Kidney (tissue), 22 donors: ENCODE measurements at places on chromosomes 13 and 19. TPM values are rescaled to one million over a fixed set of nuclear protein-coding genes. Genes with fewer than 3 reads are reported as not detected.

Gene ADPRHL1
- total RNA-seq, result 1.5 TPM

DNA sequence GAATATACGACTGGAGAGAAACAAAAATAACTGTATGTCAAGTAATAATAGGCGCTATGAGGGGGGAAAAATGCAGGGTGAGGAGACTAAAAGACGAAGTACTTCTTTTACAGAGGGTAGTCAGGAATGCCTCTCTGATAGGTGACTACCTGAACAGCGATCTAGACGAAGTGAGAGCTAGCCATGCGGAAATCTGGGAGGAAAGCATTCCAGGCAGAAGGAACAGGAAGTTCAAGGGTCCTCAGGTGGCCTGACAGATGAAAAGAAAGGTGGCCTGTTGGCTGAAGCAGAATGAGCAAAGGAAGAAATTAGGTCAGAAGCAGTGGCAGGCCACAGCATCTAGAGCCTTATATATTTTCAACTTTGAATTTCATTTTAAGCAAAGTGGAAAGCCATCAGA, 13.3 kb downstream of the ZDHHC20 start:
- H3K36me3 ChIP-seq, result no peaks in the 10 kb centered on the region
- H3K27me3 ChIP-seq, result no peaks in the 10 kb centered on the region
- no peak overlapping the region for H3K4me3 ChIP-seq
- H3K4me1 ChIP-seq, result peaks cover 3% of the 10 kb centered on the region
- H3K27ac ChIP-seq, result peak overlapping the region; percentile 32

- peak within 1 kb of the TSS; percentile 39 for H3K4me3 ChIP-seq
- no peaks in the 10 kb centered on the region for H3K36me3 ChIP-seq
- H3K4me1 ChIP-seq, result no peaks in the 10 kb centered on the region
Observed at GRCh38 chr19:16888629-16889365, at the start of gene F2RL3. Gene F2RL3, plus strand, starts transcription at chr19:16888999. Its CDS starts 191 bp downstream, at chr19:16889190.

GRCh38 chr13:42649141-42649540, 75.2 kb downstream of the TNFSF11 start:
- H3K27ac ChIP-seq, result no peak overlapping the region
- H3K27me3 ChIP-seq, result no peaks in the 10 kb centered on the region
- DNase-seq, result no peak

GRCh38 chr13:27474751-27475268, 24.4 kb upstream of the MTIF3 start:
- no peak overlapping the region for H3K4me3 ChIP-seq
- DNase-seq, result no peak
- no peak overlapping the region for H3K27ac ChIP-seq
- H3K36me3 ChIP-seq, result no peaks in the 10 kb centered on the region
- H3K27me3 ChIP-seq, result no peaks in the 10 kb centered on the region

DNA sequence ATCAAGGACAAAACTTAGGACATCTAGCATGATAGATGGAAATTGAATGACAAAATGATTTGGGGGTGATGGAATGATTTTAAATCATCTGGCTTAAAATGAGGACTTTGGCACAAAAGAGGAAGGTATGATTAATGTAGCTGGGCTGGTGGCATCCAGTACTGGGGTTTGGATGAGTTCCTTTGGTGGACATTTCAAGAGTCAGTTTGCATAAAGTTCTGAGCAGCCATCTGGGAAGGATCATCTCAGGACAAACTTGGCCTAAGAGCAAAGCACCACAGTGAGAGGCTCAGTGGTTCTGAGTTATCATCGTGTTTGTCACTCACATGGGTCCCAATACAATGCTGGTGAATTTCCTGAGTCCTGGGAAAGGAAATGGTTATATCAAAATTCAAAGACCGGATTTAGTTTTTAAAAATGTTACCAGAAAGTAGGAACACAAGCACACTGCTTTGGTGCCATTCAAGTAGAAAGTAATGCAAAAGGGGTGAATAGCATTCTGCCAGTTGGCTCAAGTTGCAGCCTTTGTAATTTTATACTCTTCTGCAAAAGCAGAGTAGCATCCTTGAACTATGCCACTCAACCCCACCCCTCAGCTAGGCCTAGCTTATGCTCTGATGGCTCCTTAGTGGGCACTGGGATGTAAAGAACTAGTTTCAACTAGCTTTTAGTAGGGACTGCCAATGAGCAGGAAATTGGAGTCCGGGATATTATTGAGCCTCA, 219.0 kb downstream of the COG6 start:
- no peaks in the 10 kb centered on the region for H3K27me3 ChIP-seq
- H3K27ac ChIP-seq, result no peak overlapping the region
- peak; percentile 32 for DNase-seq
- H3K36me3 ChIP-seq, result no peaks in the 10 kb centered on the region
- H3K4me1 ChIP-seq, result no peaks in the 10 kb centered on the region

- no peaks in the 10 kb centered on the region for H3K27me3 ChIP-seq
- no peak overlapping the region for H3K4me3 ChIP-seq
- no peak for DNase-seq
Observed at GRCh38 chr13:44662515-44662914, 86.4 kb upstream of the TSC22D1 start.

DNA sequence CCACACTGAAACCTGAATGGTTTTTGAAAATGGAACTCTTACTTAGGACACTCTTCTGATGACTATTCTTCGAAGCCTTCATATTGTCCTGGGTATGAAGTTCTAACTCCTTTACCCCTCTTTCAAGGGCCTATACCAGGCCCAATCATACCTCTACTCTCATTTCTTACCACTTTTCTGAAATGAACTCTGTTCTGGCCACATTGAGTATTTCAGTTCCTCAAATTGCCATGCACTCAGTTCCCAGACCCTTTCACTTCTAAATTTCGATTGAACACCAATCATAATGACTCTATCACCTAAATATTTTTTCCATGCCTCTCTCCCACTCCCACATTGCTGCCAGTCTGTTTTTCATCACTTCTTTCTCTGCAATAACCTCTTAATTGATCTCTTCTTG, 53.7 kb downstream of the LACC1 start:
- H3K27ac ChIP-seq, result no peak overlapping the region
- no peak for DNase-seq
- no peak overlapping the region for H3K4me3 ChIP-seq
- no peaks in the 10 kb centered on the region for H3K36me3 ChIP-seq

GRCh38 chr19:17680230-17680722, 7.9 kb downstream of the UNC13A start:
- H3K27me3 ChIP-seq, result peaks cover 8% of the 10 kb centered on the region
- H3K4me1 ChIP-seq, result no peaks in the 10 kb centered on the region
- no peaks in the 10 kb centered on the region for H3K36me3 ChIP-seq
- no peak overlapping the region for H3K4me3 ChIP-seq
- peak overlapping the region; percentile 17 for H3K27ac ChIP-seq

Gene CEACAM7
- total RNA-seq, result 0.16 TPM

DNA sequence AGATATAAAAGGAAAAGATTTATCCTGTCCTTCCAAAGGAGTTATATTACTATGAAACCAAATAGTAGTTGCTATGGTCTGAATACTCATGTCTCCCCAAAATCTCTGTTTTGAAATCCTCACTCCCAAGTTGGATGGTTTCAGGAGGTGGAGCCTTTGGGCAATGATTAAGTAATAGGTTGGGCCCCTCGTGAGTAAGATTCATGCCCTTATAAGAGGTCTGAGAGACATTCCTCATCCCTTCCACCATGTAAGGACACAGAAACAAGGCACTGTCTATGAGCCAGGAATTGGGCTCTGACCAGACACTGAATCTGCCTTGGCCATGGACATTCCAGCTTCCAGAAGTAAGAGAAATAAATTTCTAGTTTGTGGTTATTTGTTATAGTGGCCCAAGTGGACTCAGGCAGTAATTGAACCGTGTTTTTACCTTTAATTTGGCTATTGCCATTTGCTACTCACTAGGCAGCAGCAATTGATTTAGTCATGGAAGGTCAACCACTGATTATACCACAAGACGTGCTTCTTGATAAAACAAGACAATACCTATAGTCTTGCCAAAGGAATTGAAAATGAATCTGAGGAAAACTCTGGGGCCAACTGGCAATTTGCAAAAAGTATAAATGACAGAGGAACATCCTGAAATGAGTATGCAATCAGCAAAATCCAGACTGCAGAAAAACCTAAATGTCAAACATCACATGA, 717.4 kb upstream of the SPRY2 start:
- H3K36me3 ChIP-seq, result no peaks in the 10 kb centered on the region
- no peaks in the 10 kb centered on the region for H3K27me3 ChIP-seq
- H3K4me3 ChIP-seq, result no peak overlapping the region
- H3K27ac ChIP-seq, result no peak overlapping the region
- DNase-seq, result no peak
- H3K4me1 ChIP-seq, result no peaks in the 10 kb centered on the region

DNA sequence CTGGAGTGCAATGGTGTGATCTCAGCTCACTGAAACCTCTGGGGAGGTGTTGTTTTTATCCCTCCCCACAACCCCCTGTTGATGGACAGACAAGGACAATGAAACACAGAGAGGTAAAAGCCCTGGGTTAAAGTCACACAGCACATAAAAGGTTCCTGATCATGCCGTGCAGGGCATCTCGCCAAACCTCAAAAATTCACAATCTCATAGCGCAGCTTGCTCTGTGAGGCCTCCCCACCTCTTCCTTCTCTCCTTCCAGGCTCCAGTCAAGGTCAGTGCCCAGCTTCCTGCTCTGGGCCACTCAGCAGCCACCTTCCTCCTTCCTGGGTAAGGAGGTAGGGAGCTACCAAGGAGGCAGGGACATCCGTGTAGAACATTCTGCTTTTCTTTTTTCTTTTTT, 2.3 kb downstream of the FUT2 start:
- H3K4me3 ChIP-seq, result no peak overlapping the region
- no peaks in the 10 kb centered on the region for H3K27me3 ChIP-seq
- DNase-seq, result no peak
- peaks cover 2% of the 10 kb centered on the region for H3K4me1 ChIP-seq
- peaks cover 4% of the 10 kb centered on the region for H3K36me3 ChIP-seq

Gene CNMD
- total RNA-seq, result not detected

DNA sequence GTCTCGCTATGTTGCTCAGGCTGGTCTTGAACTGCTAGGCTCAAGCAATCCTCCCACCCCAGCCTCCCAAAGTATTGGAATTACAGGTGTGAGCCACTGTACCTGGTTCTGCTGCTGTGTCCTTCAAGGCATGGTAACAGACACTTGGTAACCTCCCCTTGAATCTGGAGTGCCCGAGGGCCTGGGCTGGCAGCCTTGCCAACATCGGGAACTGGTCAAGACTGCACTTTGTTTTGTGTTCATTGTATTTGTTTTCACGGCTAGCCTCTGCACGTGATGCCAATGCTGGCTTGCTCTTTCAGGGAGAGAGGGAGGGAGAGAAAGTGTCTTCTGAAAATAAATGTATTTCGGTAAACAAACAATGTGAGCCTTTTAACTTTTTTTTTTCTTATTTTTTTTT, 12.0 kb downstream of the CERS4 start:
- no peak overlapping the region for H3K27ac ChIP-seq
- no peaks in the 10 kb centered on the region for H3K4me1 ChIP-seq
- no peaks in the 10 kb centered on the region for H3K36me3 ChIP-seq
- H3K27me3 ChIP-seq, result no peaks in the 10 kb centered on the region

Gene SLITRK6
- total RNA-seq, result 0.09 TPM

- H3K36me3 ChIP-seq, result no peaks in the 10 kb centered on the region
- no peak overlapping the region for H3K27ac ChIP-seq
- H3K4me1 ChIP-seq, result peaks cover 2% of the 10 kb centered on the region
- no peak overlapping the region for H3K4me3 ChIP-seq
- no peaks in the 10 kb centered on the region for H3K27me3 ChIP-seq
Observed at GRCh38 chr19:7997809-7998480, 7.5 kb downstream of the ELAVL1 start.

- no peaks in the 10 kb centered on the region for H3K36me3 ChIP-seq
- H3K4me1 ChIP-seq, result peaks cover 7% of the 10 kb centered on the region
- no peak for DNase-seq
- H3K4me3 ChIP-seq, result no peak overlapping the region
- no peaks in the 10 kb centered on the region for H3K27me3 ChIP-seq
- H3K27ac ChIP-seq, result peak overlapping the region; percentile 26
Observed at GRCh38 chr13:99282264-99283231, 24.4 kb upstream of the GPR18 start.

- H3K27ac ChIP-seq, result no peak overlapping the region
- peaks cover 59% of the 10 kb centered on the region for H3K27me3 ChIP-seq
- DNase-seq, result no peak
- H3K36me3 ChIP-seq, result no peaks in the 10 kb centered on the region
- H3K4me3 ChIP-seq, result no peak overlapping the region
Observed at GRCh38 chr19:49422407-49423070, 702 bp downstream of the PTH2 start.

DNA sequence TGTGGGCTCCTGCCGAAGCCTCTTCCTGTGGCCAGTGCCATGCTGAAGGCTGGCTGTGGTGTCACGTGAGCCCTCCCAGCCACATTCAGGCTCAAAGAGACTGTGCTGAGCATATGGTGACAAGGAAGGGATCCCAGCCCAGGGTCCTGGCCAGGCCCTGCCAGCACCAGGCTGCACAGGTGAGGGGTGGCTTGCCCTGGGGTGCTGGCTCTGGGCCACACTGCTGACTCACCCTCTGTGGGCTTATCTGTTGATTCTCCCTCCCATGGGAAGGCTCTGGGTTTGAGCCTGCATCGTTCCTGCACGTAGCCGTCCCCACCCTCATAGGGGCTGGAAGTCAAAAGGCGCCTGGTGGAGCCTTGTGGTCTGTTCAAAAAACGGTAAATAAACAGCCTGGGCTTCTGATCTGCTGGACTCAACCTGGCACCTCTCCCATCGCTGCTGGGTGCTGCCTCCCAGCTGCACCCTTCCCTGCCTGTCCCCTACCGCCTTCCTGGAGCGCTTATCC, 31.1 kb downstream of the DNM2 start:
- no peak overlapping the region for H3K4me3 ChIP-seq
- no peaks in the 10 kb centered on the region for H3K36me3 ChIP-seq
- no peak for DNase-seq
- H3K27me3 ChIP-seq, result no peaks in the 10 kb centered on the region
- H3K27ac ChIP-seq, result peak overlapping the region; percentile 92

GRCh38 chr19:15463861-15464371, 428 bp downstream of the RASAL3 start:
- no peaks in the 10 kb centered on the region for H3K36me3 ChIP-seq
- no peaks in the 10 kb centered on the region for H3K4me1 ChIP-seq
- H3K27ac ChIP-seq, result peak overlapping the region; percentile 53
- H3K27me3 ChIP-seq, result peaks cover 3% of the 10 kb centered on the region
- no peak for DNase-seq

DNA sequence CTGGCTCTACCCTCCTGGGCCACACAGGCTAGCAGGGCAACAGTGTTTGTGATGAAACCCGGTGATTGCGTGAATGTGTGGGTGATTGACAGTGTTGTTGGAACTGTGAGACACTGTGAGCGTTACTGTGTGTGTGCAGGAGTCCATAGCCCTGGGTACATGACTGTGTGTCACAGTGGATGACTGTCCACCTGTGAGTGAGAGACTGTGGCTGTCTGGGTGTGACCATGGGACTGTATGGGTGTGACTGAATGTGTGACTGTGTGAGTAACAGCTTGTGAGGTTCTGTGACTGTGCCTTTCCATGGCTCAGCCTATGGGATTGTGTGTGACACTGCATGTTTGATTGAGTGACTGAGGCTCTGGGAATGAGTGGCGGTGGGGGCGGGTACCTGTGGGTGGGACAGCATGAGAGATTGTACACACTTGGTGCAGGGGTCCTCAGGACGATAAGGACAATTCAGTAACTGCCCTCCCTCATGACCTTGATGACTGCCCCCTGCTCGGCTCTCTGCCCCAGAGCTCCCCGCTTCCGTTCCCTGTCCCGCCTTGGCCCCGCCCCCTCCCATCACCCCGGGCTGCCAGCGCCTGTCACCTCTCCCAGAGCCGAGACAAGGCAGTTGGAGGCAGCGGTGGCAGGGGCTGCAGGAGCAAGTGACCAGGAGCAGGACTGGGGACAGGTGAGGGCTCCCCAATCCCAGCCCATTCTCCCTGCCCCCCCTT, at the start of gene GIPR:
GIPR (plus strand) TSS at position 602 of the 722 bp plus-strand sequence. CDS start 1,300 bp downstream, outside the sequence.
- H3K36me3 ChIP-seq, result no peaks in the 10 kb centered on the region
- peak within 1 kb of the TSS; percentile 12 for H3K4me3 ChIP-seq
- no peak within 1 kb of the TSS for H3K27ac ChIP-seq

Gene ZNF563
- total RNA-seq, result 6.8 TPM

Gene GRIK5
- 16.2 TPM for total RNA-seq

Gene PSG11
- not detected for total RNA-seq
